ENCODE measurements at places on chromosomes 4 and X.

DNA sequence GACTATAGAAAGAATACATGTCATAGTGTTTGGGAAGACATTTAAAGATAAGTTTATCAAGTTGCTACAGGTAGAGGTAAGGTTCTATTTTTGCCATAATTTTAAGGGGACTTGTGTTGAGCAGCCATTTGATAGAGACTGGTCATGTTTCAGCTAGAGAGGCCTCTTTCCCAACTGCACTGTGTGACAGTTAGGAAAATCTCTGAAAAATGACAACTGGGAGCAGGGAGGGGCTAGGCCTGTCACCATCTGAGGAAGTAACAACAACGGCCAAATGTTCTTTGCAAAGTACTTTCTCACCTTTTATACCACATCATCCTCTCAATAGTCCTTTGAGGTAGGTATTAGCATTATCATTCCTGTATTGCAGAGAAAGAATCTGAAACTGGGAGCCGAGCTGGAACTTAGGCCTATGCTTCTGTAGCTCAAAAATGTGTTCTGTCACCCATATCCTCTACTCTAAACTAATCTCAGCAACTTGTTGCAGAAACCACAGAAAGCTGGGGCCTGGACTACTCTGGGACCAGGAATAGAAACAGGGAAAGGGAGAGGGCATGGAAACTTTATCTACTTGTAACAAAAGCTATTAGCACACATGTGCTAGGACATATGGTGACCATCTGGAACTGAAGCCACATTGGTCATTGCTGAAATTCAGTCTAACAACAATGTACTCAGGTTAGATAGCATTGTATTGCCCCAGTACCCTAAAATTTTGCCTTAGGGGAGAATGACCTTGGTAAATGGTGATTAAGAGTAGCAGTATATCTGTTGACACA lies 198.9 kb downstream of the MID1IP1 start:
- DNase-seq = no peak
- no peak overlapping the region for H3K27ac ChIP-seq
- H3K36me3 ChIP-seq = no peaks in the 10 kb centered on the region
- H3K27me3 ChIP-seq = peaks cover 3% of the 10 kb centered on the region
- H3K4me3 ChIP-seq = no peak overlapping the region

DNA sequence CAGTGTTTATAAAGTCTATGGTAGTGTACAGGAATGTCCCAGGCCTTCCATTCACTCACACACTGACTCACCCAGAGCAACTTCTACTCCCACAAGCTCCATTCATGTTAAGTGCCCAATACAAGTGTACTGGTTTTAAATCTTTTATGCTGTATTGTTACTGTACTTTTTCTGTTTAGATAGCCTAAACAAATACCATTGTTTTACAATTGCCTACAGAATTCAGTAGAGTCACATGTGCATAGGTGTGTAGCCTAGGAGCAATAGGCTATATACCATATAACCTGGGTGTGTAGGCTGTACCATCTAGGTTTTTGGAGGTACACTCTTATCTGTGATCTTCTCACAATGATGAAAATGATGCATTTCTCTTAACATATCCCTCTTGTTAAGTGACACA lies 126.7 kb downstream of the DGKK start:
- no peaks in the 10 kb centered on the region for H3K4me1 ChIP-seq
- no peaks in the 10 kb centered on the region for H3K27me3 ChIP-seq
- H3K27ac ChIP-seq = no peak overlapping the region
- H3K36me3 ChIP-seq = no peaks in the 10 kb centered on the region
- DNase-seq = no peak
- no peak overlapping the region for H3K4me3 ChIP-seq

DNA sequence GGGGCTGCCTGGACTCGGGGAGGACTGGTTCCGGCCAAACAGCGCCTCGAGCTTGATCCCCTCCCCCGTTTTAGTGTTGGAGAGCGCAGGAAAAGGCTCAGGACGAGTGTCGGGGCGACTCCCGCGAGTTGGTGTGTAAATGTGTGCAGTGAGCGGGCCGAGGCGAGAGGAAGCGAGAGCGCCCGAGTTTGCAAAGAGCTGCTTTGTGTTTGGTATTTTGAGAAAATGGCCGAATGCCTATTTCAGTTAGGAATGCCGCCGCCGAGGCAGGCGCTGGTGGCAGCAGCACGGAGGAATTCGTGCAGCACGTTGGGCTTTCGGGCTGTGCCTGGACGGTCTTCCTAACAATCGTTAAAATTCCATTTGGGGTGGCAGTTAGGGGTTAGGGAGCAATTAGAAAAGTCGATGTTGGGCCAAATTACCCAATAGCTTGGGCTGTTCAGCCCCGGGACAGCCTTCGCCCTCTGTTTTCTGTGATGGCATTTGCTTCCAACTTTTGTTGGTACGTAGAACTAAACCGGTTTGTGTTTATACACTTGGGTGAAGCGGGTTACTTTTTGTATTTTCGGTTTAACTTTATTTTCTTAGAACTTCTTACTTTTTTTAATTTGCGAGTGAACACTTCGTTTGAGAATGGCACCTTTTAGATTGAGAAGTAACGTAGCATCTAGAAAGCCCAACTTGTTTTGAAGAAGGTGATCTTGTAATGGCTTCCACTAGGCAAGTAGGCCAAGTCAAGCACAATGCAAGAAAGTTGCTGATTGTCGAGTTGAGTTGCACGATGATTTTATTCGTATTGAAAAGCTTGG lies 1.6 kb downstream of the REST start:
- H3K4me1 ChIP-seq = peaks cover 40% of the 10 kb centered on the region
- H3K36me3 ChIP-seq = peaks cover 10% of the 10 kb centered on the region
- H3K27me3 ChIP-seq = no peaks in the 10 kb centered on the region
- no peak for DNase-seq

GRCh38 chrX:3638280-3638873 lies 75.1 kb downstream of the PRKX start:
- no peak overlapping the region for H3K27ac ChIP-seq
- no peak for DNase-seq
- peaks cover 16% of the 10 kb centered on the region for H3K36me3 ChIP-seq
- H3K4me3 ChIP-seq = no peak overlapping the region

DNA sequence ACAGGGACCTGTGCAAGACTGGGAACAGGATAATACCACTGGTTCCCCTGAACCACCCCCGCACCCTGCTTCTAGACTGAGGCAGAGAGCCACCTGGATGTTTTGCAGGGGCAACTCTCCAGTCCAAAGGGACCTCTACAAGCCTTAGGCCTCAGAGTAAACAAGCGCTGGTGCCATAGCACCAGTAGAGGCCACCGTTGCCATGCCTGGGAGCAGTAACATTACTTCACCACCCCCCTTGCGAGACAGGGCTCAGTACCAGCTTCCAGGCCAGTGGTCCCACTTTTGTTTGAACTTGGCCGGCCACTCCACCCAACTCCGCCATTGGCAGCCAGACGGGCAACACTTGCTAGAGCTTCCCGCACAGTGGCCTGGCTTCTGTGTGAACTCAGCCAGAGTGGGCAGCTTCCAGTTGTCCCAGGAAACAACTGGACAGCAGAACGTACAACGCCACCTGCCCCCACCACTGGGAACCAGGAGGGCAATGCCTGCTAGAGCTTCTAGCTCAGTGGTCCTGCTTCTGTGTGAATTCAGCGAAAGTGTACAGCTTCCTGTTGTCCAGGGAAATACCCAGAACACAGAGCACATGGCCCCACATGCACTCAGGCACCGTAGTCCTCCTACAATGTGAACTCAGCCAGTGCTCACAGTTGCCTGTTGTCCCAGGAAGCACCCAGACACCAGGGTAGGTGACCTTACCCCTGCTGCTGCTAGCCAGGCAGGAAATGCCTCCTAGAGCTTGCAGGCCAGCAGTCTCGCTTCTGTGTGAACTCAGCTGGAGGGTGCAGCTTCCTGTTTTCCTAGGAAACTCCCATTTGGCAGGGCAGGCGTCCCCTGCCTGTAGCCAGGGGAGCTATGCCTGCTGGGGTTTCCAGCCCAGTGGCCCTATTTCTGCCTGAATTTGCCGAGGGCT lies 39.9 kb upstream of the PCDH19 start:
- H3K36me3 ChIP-seq = no peaks in the 10 kb centered on the region
- H3K27me3 ChIP-seq = no peaks in the 10 kb centered on the region
- no peak for DNase-seq
- no peaks in the 10 kb centered on the region for H3K4me1 ChIP-seq

GRCh38 chr4:180197471-180197870 lies 2045.7 kb upstream of the TENM3 start:
- H3K36me3 ChIP-seq = no peaks in the 10 kb centered on the region
- no peak overlapping the region for H3K4me3 ChIP-seq
- no peaks in the 10 kb centered on the region for H3K27me3 ChIP-seq
- DNase-seq = no peak
- no peak overlapping the region for H3K27ac ChIP-seq

DNA sequence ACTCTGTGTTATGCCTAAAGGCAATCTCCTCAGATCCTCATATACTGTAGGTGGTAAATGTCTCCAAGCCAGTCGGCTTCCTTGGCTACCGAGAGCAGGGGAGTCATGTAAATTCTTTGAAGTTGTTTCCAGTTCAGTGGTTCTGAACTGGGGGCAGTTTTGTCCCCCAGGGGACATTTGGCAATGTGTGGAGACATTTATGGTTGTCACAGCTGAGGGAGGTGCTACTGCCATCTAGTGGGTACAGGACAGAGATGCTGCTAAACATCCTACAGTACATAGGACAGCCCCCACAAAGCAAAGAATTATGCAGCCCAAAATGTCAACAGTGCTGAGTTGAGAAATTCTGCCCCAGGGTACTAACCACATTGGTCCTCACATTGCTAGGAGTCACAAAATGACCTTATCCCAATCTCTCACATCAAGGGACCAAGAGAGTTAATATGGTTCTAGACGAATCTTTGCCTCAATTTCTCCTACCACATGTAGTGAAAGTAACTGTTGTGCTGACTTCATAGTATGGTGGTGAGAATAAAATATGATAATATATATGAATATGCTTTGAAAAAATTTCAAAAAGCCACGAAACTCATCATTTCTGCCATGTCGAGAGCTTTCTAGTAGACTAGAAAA lies 104.4 kb upstream of the ARHGAP24 start:
- no peaks in the 10 kb centered on the region for H3K4me1 ChIP-seq
- H3K36me3 ChIP-seq = no peaks in the 10 kb centered on the region
- H3K27ac ChIP-seq = no peak overlapping the region
- peak; percentile 7 for DNase-seq

GRCh38 chr4:125283707-125284279 lies 31.0 kb upstream of the FAT4 start:
- DNase-seq = no peak
- H3K4me3 ChIP-seq = no peak overlapping the region
- no peaks in the 10 kb centered on the region for H3K27me3 ChIP-seq
- H3K27ac ChIP-seq = no peak overlapping the region
- no peaks in the 10 kb centered on the region for H3K4me1 ChIP-seq

DNA sequence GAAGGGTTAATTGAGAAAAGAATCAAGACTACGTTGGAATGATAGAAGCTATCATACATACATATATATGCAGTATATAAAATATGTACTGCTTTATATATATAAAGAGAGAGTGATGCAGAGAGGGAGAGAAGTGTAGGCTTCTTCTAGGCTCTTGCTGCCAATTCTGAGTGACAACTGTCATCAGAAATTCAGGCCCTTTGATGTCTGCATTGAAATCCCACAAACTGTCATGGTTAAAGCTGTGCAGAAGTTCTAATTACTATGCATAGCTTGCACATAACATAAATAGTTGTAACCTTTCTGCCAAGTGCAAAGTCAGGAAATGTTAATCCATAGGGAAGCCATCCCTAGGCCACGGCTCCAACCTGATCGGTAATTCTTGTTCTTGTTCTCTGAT lies 251.0 kb downstream of the STIM2 start:
- no peaks in the 10 kb centered on the region for H3K4me1 ChIP-seq
- no peak overlapping the region for H3K27ac ChIP-seq
- no peaks in the 10 kb centered on the region for H3K27me3 ChIP-seq
- no peak overlapping the region for H3K4me3 ChIP-seq

GRCh38 chrX:53285591-53285990 lies 4.2 kb upstream of the IQSEC2 start:
- no peaks in the 10 kb centered on the region for H3K27me3 ChIP-seq
- peak overlapping the region; percentile 45 for H3K27ac ChIP-seq
- no peak for DNase-seq

Data from activated naive CD8-positive, alpha-beta T cell treated with anti-CD3 and anti-CD28 coated beads, Interleukin-2, amount 10 ng/mL, durations not matched to agents 7 days and 5 days (primary cell).